ENCODE measurements at places on chromosomes 12 and 14.

DNA sequence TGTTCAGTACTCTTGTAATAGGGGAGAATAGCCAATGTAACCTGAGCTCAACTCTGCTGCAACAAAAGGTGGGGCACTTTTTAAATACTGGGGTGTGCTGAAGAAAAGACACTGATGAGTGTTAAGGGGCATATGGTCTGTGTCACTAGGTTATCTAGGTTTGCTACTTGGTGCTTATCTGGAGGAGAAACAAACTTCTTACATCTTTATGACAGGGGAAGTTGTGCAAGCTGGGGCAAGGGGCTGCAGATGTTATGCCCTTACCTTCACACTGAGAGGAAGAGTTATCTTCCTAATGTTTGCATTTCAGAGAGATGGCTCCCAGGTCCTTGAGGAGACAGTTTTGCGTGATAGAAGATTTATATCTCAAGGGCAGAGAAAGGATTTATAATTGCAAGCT lies 90.9 kb upstream of the PKP2 start:
- no peak for DNase-seq

- no peak for DNase-seq
These were observed 26.3 kb upstream of the MLXIP start for GRCh38 chr12:122052285-122052684.

DNA sequence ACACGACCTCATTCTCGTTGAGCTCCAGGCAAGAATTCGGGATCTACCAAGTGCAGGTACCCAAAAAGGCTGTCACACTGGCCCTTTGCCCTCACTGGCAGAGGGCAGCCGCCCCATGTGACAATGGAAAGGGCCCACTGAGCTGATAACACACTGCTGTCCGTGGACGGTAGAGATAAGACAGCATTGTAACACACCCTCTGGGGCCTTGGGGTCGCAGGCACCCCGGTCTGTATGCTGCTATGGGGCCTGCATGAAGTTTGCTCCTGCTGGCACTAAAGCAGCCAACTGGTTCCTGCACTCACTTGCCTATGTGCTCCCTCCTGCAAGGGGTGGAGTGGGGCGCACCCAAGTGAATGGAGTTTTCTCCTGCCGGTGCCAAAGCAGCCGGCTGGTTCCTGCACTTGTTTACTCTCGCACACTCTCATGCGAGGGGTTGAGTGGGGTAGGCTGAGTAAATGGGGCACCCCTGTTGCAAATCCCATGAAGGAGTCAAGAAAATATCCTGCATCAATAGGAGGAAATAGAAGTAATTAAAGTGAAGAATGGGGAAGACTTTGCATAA lies 477.9 kb downstream of the ATP23 start:
- DNase-seq, result no peak

DNA sequence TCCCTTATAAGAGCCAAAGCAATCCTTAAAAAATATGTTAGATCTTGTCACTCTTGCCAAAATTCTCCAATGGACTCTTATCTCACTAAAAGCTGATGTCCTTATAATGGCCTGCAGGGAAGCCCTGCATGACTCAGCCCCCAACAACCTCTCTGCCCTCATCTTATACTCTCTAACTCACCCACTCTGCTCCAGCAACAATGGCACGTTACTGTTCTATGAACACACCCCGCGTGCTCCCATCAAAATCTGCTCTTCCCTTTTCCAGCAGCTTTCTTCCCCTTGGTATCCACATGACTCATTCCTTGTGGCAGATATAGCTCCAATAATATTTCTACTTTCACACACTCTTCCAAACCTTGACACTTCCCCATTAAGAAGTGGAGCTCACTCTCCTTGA lies 108.1 kb downstream of the DENND5B start:
- DNase-seq, result no peak

- DNase-seq, result no peak
These were observed 340.9 kb downstream of the BCL11B start for GRCh38 chr14:98931126-98931525.

DNA sequence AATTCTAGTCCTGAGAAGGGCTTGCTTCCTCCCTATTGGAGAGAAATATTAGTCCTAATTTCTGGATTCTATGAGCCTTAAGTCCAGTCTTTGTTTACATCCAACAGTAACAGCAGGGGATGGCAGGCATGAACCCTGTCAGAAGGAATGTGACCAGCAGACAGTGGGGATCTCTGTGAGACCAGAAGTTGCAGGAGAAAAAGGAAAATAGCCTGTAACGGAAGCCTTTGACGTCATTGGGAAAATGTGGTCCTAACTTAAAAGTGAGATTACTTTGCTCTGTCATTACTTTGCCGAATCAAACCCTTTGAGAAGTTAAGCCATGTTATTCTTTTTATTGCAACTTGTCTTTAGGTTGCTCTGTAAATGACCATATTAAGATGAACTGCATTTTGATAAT lies 218.2 kb upstream of the PRICKLE1 start:
- no peak for DNase-seq

DNA sequence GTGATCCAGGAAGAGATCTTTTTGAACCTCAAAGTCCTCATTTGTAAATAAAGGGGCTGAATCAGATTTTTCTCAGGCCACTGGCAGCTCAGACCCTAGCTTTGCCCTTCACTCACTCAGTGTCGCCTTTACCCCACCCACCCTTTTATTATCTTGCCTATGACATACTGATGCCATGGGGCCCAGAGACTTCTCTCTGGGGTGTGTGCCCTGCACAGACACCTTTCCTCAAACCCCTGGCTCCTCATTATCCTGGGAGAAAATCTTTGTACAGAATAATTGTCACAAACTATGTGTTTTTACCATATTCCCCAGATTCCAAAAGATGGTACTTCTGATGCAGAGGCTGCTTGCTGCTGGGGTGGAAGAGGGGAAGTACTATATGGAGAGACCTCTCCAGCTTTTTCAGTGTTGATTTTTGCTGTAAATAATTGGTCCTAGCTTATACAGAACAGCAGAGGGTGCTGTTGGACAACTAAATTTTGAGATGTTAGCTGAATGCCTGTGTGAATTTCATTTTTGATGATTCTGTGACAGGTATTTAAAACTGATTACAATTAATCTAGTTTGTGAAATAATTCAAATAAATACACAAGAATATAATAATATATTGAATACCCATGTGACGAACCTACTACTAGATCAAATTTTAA lies 53.9 kb upstream of the DCD start:
- peak; percentile 41 for DNase-seq

DNA sequence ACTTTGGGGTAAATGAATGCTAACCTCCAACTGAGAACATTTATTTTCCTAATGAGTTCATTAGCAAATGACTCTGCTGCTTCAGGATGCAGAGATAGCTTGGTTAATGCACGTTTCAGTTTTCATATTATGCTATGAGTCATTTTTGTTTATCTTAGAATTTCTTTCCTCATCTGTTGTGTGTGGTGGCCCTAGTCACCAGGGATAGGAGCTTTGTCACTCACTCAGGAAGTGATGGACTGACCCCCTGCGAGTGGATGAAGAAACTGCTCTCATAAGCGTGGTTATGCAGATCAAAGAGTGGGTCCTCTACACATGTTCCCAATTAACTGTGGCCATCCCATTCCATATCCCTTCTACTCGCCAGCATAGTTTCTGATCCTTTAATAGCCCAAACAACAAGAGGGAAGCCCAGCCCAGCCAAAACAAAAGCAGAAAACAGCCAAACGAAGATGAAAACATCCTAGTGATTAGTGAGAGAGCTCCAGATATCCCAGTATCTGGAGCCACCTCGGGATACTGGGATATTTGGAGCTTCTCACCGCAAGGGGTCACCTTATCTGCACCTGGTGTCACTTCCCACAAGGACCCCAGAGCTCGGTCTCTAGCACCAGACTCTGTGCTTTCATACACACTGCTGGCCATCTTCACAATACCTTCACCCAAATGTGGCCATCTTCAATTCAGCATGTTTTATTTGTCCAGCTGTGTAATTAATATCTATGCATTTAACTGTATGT lies 8.6 kb downstream of the TC2N start:
- DNase-seq, result no peak

GRCh38 chr14:100039903-100040302 lies 25.3 kb upstream of the EVL start:
- no peak for DNase-seq

DNA sequence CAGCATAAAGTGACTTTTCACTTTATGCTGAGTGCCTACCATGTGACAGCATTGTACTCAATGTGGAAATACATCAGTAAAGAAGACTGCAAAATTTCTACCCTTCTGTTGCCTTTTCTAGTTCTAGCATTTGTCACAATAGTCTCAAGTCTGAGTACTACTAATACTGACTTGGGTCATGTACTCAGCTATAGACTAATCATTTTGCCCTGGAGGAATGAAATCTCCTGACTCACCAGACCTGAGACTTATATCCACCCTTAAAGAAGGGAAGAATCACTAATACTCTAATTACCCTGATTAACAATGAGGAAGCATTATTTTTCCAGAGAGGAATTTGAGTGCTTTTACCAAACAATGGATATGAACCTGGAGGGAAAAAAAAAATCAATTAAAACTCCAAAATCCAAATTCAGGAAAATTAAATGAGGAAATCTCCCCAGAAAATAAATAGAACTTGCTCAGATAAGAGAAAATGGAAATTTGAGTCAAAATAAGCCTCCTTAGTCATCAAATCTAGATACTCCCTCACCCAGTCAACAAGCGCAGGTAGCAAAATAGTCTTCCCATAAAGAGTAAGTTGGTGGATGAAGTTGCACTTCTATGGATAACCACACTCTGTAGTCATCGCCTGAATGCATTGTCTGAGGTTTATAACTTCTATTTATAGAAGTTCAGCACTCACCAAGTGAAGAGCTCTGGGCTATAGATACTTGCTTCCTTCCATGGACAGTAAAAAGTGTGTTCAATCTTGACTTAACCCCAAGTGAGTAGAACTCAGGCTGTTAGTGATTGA lies 386.6 kb downstream of the SYT1 start:
- no peak for DNase-seq

GRCh38 chr12:31669020-31669419 lies 9.5 kb downstream of the ETFBKMT start:
- DNase-seq, result no peak

DNA sequence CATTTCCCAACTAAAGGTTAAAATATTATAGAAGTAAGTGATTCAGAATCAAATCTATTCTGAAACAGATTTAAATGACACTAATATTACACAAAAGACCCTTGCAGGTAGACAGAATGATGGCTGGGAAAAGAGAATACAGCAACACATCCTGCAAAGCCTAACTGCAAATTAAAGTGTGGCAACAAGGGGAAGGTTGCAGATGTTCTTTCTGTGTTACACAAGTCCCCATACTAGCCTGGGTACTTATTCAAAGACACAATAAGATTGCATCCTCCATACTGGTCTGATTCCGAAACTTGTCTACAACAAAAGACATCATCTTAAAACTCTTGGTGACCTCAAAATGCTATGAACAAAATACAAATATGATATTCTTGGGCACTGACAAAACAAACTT lies 50.5 kb downstream of the R3HDM2 start:
- no peak for DNase-seq

GRCh38 chr14:47846008-47846407 lies 170.6 kb upstream of the MDGA2 start:
- no peak for DNase-seq

DNA sequence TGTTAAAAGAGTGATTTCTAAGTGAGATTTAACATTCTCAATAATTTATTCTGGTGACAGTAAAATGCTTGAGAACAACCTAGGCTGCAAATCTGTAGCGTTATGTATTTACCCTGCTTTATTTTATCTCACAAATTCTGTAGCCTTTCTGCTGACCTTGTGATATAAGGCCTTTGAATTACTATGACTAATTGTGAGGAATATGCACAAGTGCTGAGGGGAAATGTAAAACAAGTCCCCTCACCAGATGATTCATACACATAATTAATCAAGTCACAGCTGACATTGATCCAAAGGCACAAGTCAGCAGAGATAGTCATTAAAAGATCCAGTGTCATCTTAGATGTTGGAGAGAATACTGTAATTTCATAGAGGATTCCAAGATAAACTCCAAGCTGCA lies 992.7 kb upstream of the USP15 start:
- DNase-seq, result no peak

DNA sequence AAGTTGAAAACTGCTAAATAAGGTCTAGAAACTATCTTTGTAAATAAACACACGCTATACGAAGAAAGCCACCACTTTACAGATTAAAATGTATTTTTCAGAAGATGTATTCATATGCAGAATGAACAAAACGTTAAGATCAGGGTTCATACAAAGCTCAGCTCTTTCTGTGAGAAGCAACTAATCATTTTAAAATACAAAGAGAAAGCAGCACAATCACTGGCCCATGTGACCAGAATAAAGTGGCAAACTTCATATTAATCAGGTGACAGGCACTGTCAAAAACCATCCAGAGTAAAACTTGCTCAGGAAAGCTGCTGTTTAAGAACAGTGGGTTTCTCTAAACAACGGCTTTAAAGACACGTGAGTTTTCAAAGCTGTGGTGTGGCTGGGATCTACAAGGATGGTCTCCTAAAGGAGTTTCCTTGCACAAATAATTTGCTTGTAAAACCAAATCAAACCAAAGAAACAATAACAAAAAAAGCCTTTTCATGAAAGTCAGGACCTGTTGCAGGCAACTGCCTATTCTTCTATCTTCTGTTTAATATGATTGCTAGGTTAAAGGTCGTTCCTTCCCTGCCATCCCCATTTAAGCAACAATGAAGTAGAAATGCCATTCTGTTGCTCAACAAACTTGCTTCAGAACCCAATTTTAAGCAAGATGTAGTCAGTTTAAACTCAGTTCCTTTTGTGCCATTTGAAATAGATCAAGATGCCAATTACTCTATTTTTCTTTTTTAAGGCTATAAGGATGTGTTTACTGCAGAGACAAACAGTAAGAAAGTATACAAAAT lies 22.3 kb downstream of the SEL1L start:
- DNase-seq, result no peak

- DNase-seq, result no peak
These were observed 353.8 kb downstream of the AACS start for GRCh38 chr12:125418902-125419564.

- DNase-seq, result no peak
These were observed 43.8 kb downstream of the EVL start for GRCh38 chr14:100108840-100109593.

GRCh38 chr14:79306546-79306945 lies 904.8 kb downstream of the DIO2 start:
- DNase-seq, result no peak

DNA sequence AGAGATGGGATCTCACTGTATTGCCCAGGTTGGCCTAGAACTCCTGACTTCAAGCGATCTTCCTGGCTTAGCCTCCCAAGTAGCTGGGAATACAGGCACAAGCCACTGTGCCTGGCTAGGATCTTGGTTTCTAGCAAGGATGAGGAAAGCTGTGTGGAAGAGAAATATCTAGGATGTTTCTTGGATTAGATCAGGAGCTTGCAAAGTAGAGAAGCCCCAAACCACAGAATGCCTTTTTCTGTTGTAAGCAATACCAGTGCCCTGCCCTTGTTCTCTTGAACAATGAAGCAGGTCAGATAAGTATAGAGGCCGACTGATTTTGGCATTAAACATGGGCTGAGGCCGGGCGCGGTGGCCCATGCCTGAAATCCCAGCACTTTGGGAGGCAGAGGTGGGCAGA lies 44.3 kb upstream of the STRN3 start:
- DNase-seq, result no peak

GRCh38 chr14:75450381-75451276 lies 22.8 kb downstream of the JDP2 start:
- DNase-seq, result no peak

- no peak for DNase-seq
These were observed 20.4 kb upstream of the LGMN start for GRCh38 chr14:92768795-92769194.

GRCh38 chr12:57838594-57839302 lies 7.8 kb downstream of the CTDSP2 start:
- DNase-seq, result no peak

GRCh38 chr12:123986374-123986965 lies 13.5 kb downstream of the ZNF664 start:
- DNase-seq, result no peak

GRCh38 chr12:6849427-6849826 lies 1.7 kb downstream of the CDCA3 start:
- DNase-seq, result no peak
